ENCODE measurements at places on chromosomes 13 and 19.

DNA sequence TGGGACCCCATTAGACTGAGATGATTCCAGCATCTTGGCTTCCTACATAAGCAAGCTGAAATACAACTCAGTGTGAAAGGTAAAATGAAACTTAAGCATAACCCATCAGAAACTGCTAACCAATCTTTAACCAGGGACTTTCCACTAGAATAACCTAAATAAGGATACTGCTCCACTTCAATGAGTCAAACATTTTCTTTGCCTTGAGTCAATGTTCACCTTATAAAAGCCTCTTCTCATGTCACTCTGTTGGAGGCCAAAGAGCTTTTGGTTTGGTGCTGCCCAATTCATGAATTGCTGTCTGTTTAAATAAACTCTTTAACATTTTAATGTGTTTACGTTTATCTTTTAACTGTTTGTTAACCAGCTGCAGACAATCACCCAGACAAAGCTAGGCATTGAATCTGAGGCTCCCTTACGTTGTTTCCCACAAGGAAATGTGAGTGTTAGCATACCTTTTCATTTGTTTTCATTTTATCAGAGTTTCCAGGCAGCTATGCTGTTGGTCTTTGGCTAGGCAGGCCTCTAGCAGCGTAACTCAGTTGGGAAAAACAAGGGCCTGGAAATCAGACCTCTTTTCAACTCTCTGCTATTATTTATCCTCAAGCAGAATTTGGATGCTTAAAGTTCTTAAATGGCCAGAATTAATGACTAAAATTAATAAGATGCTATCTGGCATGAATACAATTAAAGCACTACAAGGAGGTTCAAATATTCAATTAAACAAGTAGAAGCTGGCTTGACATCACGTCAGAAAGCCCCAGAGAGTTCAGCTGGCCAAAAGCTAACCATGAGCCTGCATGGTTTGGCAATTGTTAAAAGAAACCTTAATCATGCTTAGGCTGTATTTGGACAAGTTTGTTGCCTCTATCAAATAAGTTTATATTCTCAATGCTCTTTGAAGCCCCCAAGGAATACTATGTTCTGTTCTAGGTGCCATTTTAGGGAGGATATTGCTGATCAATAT is 200.2 kb downstream of the DCLK1 start:
- DNase-seq = no peak

DNA sequence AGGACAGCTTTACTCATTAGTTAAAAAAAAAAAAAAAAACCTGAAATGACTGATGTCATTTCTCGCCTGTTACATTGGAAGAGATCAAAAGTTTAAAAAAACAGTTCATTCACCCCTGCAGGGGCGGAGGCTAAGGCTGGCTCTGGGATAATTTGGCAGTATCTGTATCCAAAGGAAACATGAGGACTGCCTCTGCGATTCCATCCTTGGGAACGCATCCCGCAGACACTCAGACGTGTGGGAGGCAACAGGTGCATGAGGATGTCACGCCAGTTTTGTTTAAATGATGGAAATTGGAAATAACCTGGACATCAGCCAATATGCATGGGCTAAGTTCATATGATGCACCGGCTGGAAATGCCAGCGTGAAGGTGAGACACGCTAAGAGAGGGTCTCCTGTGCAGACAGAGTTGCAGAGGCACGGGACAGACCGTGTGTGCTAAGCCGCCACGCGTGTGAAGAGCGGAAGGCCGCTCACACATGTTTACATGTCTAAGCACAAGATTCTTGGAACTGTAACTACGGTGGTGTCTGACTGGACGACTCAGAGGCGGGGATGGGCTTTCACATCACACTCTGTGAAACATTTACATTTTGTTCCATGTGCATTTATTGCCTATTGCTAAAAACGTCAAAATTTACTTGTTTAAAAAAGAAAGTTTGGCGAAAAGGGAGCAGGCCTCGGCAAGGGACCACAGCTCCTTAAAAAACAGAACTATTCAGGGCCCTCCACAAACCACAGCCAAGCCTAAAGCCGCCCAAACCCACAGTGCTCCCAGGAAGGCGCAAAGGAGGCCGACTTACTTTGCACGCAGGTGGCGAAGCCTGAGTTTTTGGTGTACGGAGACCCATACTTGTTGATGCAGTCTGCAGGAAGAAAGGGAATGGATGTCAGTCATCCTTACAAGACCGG is 17.9 kb downstream of the GAS6 start:
- DNase-seq = no peak

- no peak for DNase-seq
Measured at GRCh38 chr13:100828226-100828625, 153.6 kb upstream of the TMTC4 start.

- DNase-seq = no peak
Measured at GRCh38 chr13:22240716-22241115, 569.8 kb downstream of the FGF9 start.

GRCh38 chr19:37817180-37817981 is 38.0 kb upstream of the ZNF573 start:
- peak; percentile 76 for DNase-seq

- no peak for DNase-seq
Measured at GRCh38 chr19:6772028-6772865, at the start of gene VAV1. Gene VAV1 (plus strand): TSS chr19:6772708. CDS start chr19:6772808, 100 bp downstream.

GRCh38 chr19:52734331-52734892 is 432 bp downstream of the ZNF611 start:
- peak; percentile 76 for DNase-seq

DNA sequence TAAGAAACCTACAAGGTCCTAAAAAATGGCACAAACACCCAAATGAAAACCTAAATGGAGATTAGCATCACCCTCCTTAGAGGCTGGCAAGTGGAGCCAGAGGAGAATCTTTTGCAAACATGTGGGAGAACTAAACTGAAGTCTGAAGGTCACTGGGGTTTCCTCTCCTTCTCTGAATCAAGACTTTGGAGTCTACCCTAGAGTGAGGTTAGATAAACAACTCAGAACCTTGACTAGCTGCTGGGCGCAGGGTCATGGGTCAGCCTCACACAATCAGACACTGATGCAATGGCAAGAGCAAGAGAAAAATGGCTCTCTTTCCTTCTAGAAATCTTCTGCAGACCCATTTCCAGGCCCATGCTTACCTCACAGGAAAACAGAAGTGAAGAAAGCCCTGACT is 165.8 kb downstream of the KCTD12 start:
- DNase-seq = no peak

DNA sequence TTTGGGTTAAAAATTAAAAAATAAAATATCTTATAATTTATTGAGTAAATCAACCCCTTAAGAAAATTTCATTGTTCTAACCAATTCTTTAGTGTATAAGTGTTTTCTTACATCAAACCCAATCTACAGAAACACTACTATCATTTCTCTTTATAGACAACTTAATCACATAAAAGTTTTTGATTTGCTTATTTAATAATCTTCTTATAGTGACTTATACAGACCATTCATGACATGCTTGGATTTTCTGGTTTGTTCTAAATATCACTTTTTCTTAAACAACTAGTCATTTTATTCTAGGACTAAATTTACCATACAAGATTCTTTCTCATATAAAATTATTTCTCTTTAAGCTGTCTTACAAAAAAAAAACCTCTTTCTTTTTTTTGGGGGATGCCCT is 27.3 kb upstream of the ZSCAN5A start:
- DNase-seq = no peak

GRCh38 chr13:113659337-113659736 is 1.3 kb upstream of the ATP4B start:
- no peak for DNase-seq

DNA sequence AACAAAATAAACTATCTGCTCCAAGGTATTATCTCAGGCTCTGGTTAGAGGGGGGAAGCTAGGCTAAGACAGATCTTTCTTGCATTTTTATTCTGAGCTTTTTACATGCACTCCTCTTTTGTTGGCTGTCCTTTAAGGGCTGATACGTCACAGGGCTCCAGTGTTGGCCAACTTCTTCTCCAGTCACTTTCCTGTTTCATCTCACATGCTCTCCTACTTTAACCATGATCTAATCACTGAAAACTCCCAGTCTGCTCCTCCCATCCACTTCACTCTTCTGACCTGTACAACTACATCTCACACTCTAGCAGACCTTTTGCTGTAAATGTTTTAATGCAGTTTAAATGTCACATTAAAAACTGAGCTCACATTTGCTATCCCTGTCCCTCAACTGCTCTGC is 510.0 kb upstream of the KLF12 start:
- no peak for DNase-seq

DNA sequence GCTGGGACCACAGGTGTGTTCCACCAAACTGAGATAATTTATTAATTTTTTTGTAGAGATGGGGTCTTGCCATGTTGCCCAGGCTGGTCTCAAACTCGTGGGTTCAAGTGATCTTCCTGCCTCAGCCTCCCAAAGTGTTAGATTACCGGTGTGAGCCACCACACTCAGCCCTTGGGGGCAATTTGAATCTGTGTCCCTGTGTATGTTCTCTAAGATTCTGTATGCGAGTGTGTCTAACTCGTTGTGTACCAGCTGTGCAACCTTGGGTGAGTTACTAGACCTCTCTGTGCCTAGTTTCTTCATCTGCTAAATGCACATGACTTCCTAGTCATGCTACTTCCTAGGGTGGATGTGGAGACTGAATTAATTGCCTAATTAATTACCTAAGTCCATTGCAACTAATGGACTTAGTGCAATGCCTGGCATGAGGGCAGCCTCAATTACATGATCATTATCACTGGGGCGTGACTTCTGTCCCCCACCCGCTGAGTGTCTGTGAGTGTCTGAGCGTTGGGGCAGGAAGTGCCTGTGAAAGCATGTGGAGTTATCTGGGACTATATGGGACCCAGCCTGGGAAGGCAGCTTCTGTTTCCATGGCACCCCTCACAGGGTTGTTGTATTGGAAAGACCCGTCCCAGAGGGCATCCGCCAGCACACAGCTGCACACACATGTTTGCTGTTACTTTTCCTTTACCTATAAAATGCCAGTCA is 1.8 kb upstream of the NCCRP1 start:
- no peak for DNase-seq

DNA sequence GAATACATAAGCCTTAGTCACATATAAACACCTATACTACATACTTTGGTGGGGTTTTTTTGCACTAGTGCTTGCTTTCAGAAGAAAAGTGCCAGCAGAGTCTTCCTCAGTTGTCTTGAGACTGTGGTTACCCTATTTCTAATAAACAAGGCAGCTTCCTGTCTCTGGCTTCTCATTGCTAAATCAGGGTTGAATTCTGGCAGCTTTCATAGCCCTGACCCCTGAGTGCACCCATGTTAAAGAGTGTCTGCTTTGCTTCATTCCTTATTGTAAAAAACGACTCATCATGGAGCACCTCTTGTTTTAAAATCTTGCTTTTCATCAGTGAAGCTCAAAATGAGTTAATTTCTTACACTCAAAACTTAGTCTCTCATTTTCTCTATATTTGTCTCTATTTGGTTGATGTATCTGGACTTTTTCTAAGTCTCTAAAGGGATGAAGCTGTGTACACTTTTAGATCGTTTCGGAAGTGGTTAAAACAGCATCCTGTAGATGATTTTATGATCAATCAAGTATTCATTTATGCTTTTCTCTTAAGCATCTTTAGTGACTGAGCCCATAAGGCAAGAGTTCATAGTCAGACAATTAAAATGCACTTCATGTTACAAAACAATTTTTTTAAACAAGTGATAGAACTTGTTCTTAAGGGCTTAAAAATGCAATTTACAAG is 72.1 kb downstream of the KLF12 start:
- DNase-seq = no peak

GRCh38 chr19:58521651-58522050 is 2.0 kb upstream of the ZBTB45 start:
- no peak for DNase-seq

DNA sequence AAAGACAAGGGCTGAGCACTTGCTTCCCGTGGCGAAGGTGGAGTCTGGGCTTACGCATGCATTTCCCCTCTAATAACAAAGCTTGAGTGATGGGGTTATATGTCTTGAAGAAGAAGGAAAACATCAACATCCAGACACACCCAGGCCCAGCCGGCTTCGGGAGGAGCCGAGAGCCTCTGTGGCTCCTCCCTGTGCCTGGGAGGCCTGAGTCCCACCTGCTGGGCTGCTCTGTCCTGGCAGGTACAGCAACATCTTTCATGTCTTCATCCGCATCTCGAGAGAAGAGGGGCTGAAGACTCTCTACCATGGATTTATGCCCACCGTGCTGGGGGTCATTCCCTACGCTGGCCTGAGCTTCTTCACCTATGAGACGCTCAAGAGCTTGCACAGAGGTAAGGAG is 30.6 kb downstream of the TMEM161A start:
- DNase-seq = peak; percentile 53

DNA sequence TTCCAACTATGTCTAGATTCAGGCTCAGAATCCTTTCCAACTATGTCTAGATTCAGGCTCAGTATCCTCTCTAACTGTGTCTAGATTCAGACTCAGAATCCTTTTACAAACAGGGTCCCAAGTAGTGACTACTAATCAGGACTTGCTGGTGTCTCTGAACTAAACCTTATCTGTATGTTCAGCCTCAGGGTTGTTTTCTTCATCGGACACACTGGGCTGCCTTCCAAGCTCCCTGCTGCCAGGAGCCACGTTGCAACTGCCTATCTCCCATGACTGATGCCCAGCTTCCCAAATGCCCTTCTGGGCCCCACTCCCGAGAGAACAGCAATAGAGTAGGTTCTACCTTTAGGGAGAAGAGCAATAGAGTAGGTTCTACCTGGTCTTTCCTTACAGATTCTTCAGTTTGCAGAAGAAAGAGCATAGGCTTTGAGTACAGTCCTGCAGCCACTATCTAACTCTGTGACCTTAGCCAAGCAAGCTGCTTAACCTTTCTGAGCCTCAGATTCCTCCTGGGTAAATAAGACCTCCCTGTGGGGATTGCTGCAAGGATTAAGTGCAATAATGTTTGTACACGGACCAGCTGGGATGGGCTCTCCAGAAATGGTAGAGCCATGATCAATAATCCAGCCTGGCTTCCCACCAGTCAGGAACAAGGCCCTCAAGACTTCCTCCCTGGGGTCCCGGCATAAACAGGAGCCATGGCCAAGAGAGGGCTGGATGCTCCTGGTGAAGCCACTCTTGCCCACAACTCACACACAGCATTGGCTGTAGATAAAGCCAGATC is 61.5 kb downstream of the ZIC5 start:
- DNase-seq = no peak

DNA sequence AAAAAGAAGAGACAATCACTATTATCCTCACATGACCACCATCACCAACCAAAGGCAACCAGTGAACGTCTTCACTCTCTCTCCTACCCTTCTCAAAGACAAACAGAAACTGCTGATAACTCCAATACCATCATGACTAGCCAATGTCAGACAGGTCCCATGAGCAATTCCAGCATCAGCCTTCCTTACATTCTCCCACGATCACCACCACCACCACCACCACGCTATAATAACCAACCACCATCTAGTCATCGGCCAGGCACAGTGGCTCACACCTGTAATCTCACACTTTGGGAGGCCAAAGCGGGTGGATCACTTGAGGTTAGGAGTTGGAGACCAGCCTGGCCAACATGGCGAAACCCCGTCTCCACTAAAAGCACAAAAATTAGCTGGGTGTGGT is 3.9 kb downstream of the MYO1F start:
- DNase-seq = no peak

Measured in coronary artery (tissue), 2 donors.